Amniotic epithelial cell (primary cell): ENCODE measurements at places on chromosomes 7 and 10.

DNA sequence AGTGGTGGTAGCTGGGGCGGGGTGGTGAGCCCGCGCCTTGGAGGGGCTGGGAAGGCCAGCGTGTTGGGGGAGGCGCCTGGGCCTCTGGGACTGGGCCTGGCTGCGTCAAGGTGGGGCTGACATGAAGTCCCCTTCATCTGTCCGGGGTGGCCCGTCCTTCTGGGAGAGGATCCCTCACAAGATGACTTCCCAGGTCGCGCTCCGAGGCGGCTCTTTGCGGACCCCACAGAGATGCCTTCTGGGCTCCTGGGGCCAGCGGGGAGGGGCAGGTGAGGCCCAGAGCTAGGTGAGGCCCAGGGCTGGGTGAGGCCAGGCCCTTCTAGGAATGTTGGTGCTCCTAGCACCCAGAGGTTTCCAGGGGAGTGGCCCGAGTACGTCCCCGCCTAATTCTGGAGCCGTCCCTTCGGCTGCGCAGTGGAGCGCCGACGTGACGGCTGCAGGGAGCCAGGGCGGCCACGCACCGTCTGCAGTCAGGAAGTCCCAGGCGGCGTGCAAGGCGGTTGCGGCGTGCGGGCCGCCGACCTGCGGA, 58.2 kb upstream of the NUPR2 start:
- DNase-seq = no peak

GRCh38 chr7:36475381-36475780, 85.7 kb downstream of the ANLN start:
- DNase-seq = no peak

GRCh38 chr10:129194181-129194870, 272.7 kb upstream of the MGMT start:
- DNase-seq = no peak

- DNase-seq = no peak
Observed at GRCh38 chr7:79531116-79531515, 77.6 kb upstream of the MAGI2 start.

DNA sequence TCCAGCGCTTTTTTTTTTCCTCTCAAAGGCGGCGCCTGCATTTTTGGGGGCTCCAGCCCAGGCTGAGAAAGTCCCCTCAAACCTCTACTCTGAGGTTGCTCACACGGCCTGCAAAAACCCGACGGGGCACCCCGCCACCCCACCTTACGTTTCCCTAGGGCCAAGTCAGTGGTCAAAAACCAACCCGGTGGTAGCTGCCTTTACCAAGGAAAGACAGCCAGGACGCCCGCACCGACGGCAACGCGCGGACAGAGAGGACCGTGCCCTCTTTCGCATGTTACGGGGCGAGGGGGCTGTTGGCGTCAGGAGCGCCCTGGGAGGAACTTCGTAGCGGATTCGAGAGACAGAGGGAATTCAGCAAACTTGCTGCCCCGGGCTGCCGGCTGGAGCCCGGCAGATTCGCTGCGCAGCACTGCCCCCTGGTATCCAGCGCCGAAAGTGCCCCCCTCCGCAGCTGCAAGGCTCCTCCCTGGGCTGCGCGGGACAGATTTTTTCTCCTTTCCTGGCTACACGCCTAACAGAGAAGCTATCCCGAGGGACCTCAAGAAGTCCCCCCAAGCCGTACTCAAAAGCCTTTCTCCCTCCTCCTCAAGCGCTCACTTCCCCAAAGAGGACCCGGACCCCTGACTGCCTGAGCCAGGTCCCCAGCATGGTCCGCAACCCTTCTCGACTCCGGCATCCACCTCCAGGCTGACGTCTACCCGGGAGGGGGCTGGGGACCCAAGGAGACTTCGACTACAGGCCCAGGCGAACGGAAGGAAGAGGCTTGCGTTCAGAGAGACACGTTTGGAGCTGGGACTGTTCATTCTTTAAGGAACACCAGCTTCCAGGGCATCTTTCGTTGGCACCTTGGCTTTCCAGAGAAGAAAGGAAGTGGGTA, 27.7 kb upstream of the VAX1 start:
- DNase-seq = peak; percentile 13

DNA sequence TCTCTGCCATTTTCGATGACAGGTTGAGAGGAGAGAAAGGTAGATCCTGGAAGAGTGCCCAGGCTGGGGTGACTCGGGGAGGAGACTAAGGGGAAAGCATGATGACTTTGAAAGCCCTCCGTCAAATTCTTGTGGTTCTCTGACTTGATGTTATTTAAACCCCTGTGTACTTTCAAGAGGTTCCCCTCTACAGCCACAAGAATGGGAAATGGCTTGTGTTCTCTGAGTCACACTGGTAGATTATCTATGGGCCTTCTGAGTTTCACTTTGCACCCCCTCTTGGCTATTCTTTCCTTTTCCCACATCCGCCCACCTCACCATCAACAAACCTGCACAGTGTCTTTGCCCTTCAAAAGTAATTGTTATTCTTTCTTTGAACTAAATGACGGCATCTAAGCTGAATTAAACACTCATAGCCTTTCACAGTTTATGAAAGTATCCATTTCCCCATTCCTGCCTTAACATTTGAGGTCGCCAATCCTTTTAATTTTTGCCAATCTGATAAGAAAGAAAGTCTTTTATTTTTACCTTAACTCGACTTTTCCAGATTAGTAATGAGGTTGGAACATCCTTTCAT, 24.1 kb downstream of the PRF1 start:
- DNase-seq = peak; percentile 94

DNA sequence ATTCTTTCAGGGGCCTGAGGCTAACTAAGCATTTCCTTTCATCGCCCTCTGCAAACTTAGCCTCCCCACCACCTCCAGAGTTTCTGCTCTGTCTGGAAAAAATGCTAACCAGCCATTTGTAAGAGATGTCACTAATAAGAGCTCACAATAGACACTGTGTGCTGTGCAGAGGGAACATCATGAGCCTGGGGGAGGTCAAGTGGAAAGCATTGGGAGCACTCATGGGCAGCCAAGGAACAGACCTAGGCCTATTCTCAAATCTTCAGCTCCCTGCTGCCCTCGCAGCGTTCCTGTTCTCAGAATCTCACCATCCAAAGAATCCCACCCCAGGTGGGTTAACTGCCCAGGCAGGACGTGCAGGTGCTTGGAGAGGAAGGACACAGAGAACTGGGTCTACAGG, 27.1 kb upstream of the GPAM start:
- no peak for DNase-seq

DNA sequence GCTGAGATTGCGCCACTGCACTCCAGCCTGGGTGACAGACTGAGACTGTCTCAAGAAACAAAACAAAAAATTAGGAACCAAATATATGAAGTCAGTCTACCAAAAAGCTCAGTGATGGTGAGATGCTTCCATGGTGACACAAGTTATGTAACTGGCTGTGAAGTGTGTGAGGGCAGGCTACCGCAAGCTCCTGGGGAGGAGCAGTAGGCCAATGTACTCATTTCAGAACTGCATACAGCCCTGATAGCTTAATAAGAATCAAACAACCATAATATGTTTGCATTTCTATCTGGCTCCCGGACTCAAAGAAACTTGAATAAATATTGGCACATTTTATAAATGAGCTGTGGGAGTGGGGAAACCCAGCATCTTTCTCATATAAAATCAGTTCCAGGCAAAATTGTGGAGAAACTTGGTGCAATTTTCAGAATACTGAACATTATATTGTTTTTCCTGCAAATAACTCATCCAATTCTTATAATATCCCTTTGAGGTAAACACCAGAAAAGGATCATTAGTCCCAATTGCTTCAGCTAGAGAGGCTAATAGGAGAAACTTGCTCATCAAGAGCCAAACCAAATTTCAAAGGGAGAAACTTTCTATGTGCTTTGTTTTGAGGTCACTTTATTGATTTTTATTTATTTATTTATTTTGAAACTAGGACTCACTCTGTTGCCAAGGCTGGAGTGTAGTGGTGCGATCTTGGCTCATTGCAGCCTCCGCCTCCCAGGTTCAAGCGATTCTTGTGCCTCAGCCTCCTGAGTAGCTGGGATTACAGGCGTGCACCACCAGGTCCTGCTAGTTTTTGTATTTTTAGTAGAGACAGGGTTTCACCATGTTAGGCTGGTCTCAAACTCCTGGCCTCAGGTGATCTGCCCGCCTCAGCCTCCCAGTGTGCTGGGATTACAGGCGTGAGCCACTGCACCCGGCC, 127.0 kb downstream of the SORCS1 start:
- DNase-seq = no peak

- DNase-seq = peak; percentile 51
Observed at GRCh38 chr7:74006451-74007241, 21.3 kb upstream of the ELN start.

GRCh38 chr7:151351027-151351426, 9.4 kb downstream of the NUB1 start:
- no peak for DNase-seq

DNA sequence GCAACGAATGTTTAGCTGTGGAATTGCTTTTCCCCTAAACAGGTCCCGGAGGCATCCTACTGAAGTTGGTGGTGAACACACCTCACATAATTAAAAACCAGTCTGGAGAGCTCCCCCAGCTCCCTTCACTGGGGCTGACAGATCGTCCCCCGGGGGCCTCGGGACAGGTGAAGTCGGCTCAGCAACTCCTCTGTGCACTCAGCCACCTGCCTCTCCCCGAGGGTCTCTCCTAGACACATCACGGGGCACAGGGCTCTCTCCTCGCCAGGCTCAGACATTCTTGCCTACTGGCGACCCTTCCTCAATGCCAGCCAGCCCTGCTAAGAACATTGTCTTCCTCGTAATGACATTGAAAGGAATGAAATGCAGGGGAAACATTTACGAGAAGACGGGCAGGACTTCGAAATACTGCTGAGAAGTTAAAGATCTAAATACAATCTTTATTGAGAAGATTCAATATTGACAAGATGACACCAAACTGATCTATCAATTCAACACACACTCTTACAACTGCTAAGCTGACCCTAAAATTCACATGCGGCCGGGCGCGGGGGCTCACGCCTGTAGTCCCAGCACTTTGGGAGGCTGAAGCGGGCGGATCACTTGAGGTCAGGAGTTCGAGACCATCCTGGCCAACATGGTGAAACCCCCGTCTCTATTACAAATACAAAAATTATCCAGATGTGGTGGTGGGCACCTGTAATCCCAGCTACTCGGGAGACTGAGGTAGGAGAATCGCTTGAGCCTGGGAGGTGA, 88.1 kb upstream of the DNAAF5 start:
- DNase-seq = no peak

DNA sequence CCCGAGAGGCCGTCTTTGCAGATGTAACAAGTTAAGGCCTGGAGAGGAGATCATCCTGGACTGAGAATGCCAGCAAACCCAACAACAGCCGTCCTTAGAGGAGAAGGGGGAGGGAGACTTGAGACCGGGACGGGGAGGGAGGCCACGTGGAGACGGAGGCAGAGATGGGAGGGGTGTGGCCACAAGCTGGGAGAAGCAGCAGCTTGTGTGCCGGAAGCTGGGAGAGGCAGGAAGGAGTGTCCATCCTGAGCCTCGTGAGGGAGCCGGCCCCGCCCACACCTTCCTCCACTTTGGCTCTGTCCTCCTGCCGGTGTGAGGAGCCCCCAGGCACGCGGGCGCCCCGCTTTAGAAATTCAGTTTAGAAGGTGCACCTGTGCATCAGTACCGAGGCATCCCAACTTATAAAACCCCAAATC, 95.7 kb downstream of the DNAJB6 start:
- DNase-seq = peak; percentile 86

GRCh38 chr10:44384601-44385025, 284 bp downstream of the CXCL12 start:
- DNase-seq = peak; percentile 15

- no peak for DNase-seq
Observed at GRCh38 chr7:70380421-70381015, 751.4 kb upstream of the GALNT17 start.

DNA sequence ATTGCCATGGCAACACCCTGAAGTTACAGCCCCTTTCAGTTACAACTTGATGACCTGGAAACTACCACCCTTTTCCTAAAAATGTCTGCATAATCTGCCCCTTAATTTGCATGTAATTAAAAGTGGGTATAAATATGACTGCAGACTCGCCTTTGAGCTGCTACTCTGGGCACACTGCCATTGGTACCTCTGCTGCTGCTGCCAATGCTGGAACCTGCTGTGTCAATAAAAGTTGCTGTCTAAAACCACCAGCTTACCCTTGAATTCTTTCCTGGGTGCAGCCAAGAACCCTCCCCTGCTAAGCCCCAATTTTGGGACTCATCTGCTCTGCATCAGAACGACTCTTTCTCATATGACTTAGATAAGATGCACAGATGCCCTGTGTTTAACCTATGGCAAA, 10.2 kb upstream of the FRA10AC1 start:
- DNase-seq = no peak

GRCh38 chr10:28331841-28332240, 29.0 kb upstream of the MPP7 start:
- DNase-seq = peak; percentile 56

DNA sequence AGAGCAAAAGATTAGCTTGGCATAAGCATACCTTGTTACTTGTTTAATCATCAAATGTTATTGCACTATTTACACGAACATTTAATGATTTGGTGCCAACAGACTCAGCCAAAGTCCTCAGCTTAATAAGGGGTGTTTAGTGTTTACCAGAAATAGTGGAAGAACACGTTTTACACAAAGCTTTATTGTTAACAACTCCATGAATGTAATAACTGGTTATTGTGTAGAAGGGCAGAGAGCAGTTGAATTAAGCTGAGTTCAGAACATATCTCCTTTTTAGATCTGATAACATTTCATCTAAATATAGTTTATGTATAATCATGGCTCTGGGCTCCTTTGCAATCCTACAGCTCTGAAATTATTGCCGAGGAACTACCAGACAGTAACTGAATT, 99.1 kb downstream of the CABCOCO1 start:
- DNase-seq = no peak

DNA sequence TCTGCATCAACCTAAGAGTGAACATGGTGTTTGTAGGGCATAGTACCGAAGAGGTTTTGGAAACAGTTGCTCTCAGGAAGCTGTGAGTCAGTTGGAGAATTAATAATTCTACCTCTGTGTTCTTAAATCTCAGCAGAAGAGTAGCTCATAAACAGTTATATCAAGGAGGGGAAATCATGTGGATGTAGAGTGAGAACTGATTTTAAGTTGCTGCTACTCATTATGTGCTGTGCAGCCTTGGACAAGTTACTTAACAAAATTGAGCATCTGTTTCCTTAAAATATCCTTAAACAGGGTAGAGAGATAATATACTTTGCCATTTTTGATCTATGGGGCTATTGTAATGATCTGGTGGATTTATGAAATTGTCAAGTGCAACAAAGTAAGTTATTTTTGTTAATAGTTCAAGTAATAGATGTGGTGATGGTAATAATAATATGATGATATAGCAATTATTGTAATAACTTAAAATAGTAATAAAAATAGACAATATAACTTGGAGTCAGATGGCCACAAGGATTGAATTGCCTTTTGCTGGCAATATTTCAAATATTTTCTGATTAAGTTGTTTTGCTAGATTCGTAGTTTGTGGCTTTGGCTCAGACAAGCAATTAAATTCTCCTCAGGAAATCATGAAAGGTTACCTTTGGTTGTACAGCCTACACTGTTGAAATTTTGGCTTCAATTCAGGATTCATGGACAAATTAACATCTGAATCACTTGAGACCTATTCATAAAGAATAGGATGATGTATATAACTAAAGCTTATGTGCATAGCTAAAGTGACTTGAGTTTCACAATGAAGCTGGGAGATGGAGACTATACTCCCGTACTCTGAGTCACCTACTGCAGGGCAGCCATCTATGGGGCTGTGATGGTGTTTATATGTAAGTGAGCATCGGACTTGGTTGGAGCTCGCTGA, 228.5 kb downstream of the CDK14 start:
- DNase-seq = peak; percentile 79

- no peak for DNase-seq
Observed at GRCh38 chr7:140225562-140226249, 48.9 kb upstream of the KDM7A start.

GRCh38 chr10:110052916-110053315, 45.1 kb downstream of the ADD3 start:
- DNase-seq = no peak
